ENCODE measurements at places on chromosomes 11 and 22.

GRCh38 chr11:43736502-43737200 is 56.1 kb downstream of the HSD17B12 start:
- DNase-seq, result no peak

DNA sequence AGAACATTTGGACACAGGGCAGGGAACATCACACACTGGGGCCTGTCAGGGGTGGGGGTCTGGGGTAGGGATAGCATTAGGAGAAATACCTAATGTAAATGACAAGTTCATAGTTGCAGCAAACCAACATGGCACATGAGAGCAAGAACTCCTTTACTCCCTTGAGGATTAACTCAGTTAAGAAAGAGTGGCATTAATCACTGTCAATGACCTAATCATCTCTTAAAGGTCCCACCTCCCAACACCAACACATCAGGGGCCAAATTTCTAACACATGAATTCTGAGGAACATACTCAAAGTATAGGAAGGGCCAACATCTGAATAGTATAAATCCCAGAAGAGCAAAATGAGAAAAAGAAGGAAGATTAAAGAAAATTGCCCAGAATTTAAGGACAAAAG is 272.9 kb downstream of the SWAP70 start:
- no peak for DNase-seq

DNA sequence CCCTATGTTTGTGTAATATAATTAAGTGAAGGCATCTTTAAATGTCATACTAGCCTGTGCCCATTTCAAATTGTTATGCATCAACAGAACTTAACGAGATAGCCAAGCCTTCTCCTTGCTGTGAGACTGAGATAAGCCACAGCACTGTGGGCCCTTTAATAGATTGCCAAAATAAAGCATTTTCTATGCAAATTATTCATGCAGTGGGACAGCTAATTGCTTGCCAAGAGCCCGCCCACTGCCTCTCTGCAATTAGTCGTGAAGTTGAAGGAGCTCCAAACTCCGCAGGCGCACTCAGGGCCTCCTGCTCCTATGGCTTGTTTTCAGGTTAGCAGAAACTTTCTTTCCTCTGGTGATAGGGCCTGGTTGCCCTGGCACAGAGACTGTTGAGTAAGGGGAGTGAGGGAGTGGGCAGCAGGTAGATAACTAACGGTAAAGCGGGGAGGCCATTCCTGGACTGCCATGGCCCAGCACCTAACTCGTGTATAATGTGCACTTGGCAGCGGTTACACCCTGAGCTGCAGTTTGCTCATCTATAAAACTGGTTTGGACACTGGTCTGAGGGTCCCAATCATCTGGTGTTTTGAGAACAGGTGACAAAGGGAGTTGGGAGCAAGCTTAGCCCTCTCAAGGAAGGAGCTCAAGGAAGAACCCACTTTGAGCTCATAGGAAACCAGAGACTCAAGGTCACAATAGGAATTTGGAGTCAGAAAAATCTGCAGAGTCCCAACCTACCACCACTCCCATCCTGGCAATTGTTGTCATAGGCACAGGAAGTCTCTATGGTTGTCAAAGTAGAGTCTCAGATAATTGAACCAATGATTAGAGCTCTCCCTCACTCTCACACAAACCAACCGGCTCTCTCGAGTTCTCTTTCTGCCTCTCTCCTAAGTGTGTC is 33.9 kb upstream of the RIC3 start:
- no peak for DNase-seq

- DNase-seq, result no peak
Observed at GRCh38 chr11:126414615-126415014, 59.1 kb downstream of the ST3GAL4 start.

- no peak for DNase-seq
Observed at GRCh38 chr22:17872471-17872870, 98.2 kb upstream of the BID start.

GRCh38 chr11:14642873-14643696 is 519 bp upstream of the PDE3B start:
- no peak for DNase-seq

DNA sequence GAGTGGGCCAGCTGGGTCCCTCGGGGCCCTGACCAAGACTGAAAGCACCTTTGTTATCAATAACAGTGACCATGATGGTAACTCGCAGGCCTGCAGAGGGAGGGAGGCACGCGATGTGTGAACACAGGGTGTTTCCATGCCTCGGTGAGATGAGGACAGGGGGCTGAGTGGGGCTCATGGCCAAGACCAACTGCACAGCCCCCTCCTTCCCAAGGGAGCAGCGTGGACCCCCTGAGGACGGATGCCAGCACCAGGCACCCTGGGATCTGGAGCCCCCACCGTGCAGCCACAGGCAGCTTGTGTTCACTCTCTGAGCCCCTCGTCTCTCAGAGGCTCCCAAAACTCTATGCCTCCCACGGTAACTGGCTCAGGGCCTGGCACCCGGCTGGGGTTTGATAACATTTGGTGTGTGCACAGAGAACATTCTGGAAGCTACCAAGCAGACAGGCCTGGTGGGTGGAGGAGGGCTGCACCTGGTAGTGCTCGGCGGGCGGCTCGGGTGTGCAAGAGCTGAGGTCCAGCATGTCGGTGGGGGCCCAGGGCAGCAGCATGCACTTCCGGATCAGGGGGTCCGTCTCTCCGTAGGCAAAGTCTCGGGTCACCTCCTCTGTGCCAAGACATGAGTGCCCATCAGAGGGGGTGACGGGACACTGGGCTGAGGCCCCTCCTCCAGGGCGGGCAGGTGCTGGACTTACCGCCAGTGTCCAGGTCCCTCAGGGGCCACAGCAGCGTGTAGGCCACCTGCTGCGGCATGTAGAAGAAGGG is 7.6 kb downstream of the TTLL12 start:
- DNase-seq, result no peak

DNA sequence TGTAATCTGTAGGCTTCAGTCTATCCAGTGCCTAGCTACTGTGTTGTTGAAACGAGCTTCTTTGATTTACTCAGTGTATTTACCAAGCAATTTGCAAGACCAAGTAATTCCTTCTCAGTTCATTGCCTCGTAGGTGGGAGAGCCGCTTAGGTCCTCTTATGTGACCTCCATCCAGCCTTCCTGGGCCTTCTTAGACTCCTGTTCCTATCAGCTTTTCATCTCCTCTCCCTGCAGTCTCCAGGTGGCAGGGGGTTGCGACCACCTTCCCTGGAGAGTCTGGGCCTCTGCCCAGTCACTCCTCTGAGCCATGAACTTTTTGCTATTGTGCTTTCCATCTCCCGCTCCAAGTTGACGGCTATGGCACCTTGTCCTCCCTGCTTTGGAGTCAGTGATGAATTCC is 251.8 kb downstream of the KIRREL3 start:
- DNase-seq, result no peak

GRCh38 chr11:48062649-48063048 is 82.3 kb downstream of the PTPRJ start:
- no peak for DNase-seq

All from effector memory CD8-positive, alpha-beta T cell (primary cell).